Stimulated activated CD4-positive, alpha-beta T cell treated with anti-CD3 and anti-CD28 coated beads, Interleukin-1b, Interleukin-23, amount 100 ng/mL, for 1 hour (primary cell): ENCODE measurements at places on chromosomes 11 and 22.

GRCh38 chr11:92225568-92226330 lies 1.1 kb downstream of the FAT3 start:
- no peak for DNase-seq

DNA sequence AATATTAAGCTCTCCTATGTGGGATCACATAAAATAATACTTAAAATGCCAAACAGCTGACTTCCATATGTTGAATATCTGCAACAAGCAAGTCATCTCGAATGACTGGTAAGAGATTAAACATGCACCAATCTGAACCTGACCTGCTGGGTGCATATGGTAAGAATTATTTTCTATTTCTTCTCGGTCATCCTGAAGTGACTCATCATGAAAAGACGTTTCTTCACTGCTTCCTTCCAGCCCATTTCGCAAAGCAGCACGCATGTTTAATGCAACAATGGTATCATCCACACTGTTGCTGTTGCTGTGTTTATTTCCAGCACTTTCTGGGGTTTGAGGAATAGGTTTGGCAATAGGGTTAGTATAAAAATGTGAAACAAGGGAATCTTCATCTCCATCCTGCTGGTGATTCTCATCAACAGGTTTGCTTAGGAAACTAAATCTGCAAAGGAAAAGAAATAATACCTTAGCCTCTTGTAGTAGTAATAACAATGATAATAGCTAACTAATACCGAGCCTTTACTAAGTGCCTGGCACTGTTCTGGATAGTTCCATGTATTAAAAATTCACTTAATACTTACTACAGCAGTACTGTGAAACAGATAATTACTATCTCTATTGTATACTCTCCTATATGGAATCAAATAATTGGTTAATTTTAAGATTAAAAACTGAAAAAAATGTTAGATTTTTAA lies 52.0 kb upstream of the CHRNA10 start:
- no peak for DNase-seq

DNA sequence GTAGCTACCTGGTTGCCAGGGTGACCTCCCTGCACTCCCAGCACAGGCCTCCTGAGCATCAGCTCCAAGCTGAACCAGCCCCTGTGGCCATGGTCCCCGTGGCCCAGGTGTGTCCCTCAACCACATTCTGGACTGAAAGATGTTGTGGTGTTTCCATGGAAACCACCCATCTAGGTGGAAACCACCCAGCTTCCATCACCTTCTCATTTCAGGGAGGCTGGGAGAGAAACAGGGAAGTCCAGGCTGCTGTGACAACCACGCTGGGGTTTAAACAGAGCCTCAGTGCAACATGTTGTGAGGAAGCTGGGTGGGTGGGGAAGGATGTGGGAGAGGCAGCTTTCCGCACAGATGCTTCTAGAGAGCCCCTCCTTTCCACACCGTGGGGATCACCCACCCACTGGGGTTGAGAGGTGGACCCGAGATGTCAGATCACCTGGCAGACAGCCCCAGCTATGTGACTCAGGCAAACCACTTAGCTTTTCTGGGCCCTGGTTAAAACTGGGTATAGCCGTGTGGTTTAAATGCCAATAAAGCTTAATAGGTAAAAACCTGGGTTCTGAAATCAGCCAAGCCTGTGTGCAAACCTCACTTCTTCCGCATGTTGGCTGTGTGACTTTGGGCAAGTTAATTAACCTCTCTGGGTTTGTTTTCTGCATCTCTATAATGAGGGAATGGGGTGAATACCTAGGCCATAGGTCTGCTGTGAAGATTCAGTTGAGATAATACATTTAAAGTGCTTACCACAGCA lies 46.4 kb downstream of the CD82 start:
- no peak for DNase-seq

DNA sequence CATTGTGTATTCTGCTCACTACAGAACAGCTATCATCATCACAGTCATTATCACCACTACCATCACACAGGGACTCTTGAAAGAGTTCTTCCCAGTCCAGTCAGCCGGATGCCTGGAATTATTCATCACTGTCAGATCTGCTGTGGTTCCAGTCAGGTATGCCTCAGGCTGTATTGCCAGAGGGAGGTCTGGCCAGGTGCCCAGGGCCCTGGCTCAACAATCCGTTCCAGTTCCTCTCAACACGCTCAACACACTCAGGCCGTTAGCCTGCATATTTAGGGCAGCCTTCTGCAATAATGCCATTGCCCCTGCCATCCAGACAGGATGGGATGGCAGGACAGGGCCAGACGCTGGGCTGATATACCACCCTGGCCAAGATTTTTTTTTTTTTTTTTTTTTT lies 28.6 kb upstream of the RASL10A start:
- DNase-seq = no peak

GRCh38 chr11:114964676-114965214 lies 286.4 kb downstream of the NXPE2 start:
- DNase-seq = no peak
